Stimulated activated CD8-positive, alpha-beta memory T cell treated with anti-CD3 and anti-CD28 coated beads, Interleukin-2, amount 100 ng/mL, for 1 hour (primary cell): ENCODE measurements at places on chromosomes 13 and 19.

DNA sequence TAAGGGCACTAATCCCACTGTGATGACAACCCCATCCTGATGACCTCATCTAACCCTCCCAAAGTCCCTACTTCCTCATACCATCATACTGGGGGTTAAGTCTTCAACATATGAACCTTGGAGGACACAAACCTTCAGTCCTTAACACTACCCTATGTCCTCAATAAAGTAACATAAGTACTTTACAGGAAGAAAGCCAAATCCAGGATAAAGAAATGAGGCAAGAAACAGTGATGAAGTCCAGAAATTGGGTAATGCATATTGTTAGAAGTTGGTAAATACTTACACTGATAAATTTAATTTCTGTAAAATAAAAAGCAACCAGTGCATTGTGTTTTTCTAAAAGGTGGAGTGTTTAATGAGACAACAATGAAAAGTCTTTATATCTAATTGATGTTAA lies 284.8 kb upstream of the SOX21 start:
- no peak for DNase-seq

- DNase-seq, result no peak
These were observed 4.3 kb downstream of the CD37 start for GRCh38 chr19:49339301-49340068.

DNA sequence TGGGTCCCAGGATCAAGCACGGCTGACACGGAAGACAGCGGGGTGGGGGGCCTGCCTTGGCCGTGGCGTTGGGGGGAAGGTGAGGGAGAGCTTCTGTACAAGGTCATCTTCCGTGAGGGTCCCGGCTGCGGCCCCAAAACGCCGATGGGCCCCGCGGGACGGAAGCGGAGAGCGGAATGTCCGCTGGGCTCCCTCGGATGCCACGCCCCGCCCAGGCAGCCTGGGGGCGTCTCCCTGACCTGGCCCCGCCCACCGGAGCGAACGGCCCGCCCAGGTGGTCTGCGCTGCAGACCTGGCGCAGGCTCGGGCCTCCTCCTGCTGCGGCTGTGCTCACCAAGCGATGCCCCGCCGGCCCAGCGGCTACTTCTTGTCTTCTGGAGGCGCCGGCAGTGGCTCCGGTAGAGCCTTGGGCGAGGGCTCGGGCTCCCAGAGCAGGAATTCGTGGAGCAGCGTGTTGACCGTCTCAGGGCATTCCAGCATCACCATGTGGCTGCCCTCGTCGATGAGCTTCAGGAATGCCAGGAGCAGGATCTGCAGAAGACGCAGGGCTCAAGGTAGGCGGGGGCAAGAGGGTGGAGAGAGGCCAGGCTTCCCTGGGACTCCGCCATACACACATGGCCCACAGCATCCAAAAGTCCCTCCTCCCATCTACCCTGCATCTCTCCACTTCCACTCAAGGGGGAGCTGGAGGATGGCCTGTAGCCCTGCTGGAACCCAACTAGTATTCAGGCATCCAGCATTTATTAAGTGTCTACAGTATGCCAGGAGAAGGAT lies 10.7 kb downstream of the ABHD8 start:
- DNase-seq, result peak; percentile 59

GRCh38 chr13:76798037-76798436 lies 88.2 kb downstream of the KCTD12 start:
- no peak for DNase-seq

DNA sequence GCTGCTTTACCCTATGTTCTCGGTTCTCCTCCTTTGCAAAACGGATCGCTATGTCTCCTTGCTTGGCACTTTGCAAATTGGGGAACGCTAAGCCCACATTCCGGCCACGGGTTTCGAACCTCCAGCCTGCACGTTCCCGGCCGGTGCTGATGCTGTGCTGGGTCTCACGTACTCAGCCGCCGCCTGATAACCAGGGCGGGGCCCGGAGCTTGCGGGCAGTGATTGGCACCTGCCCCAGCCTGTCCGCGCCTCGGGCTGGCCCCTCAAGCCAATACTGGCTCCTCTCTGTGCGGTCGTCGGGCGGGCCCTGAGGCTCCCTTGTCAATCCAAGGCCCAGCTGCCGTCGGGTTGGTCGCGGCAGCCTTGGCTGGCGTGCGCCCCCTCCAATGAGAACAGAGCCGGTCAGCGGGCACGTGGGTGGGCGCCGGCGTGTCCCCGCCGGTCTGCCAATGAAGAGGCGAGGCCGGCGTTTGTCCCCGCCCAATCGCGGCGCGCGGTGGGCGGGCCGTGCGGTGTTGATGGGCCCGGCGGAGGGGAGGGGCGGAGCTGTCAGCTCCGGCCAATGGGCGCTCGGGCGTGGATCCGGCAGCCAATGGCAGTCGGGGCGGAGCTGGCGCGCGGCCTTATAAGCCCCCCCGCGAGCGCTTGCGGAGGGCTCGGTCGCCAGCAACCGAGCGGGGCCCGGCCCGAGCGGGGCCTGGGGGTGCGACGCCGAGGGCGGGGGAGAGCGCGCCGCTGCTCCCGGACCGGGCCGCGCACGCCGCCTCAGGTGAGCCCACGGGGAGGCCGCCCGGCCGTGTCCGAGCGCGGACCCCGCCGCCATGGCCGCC lies at the start of gene KDM4B:
Gene KDM4B, plus strand, starts transcription at position 652 of the 830 bp plus-strand sequence. CDS start 63,778 bp downstream, outside the sequence.
- DNase-seq, result peak; percentile 98
